ENCODE measurements at places on chromosomes 2 and 18.

- no peak for DNase-seq
These were observed 12.2 kb downstream of the ARPC2 start for GRCh38 chr2:218229239-218229638.

DNA sequence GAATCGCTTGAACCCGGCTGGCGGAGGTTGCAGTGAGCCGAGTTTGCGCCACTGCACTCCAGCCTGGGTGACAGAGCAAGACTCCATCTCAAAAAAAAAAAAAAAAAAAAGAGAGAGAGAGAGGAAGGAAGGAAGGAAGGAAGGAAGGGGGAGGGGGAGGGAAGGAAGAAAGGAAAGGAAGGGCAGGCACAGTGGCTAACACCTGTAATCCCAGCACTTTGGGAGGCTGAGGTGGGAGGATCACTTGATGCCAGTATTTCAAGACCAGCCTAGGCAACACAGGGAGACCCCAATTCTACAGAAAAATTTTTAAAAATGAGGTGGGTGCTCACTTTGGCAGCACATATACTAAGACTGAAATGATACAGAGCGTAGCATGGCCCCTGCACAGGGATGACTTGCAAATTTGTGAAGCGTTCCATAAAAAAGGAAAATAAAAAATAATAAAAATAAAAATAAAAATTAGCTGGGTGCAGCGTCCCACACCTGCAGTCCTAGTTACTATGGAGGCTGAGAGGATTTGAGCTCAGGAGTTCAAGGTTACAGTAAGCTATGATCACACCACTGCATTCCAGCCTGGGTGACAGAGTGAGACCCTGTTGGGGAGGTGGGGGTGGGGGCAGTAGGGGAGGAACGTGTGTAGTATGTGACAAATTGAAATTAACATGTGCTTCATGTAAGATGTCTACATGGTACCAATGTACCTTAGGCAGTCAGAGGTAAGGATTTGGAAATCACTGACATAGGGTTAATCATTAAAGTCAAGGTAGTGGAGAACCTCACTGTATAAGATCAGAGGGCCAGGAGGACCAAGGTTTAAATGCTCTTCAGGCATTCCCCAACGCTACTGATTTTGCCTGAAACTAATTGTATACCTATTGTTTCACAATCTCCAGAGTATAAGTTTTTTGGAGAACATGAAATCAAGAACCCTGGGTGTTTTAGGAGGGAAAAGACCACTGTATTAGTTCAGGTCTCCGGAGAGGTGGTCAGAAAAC, 1.4 kb downstream of the WDCP start:
- DNase-seq, result no peak

DNA sequence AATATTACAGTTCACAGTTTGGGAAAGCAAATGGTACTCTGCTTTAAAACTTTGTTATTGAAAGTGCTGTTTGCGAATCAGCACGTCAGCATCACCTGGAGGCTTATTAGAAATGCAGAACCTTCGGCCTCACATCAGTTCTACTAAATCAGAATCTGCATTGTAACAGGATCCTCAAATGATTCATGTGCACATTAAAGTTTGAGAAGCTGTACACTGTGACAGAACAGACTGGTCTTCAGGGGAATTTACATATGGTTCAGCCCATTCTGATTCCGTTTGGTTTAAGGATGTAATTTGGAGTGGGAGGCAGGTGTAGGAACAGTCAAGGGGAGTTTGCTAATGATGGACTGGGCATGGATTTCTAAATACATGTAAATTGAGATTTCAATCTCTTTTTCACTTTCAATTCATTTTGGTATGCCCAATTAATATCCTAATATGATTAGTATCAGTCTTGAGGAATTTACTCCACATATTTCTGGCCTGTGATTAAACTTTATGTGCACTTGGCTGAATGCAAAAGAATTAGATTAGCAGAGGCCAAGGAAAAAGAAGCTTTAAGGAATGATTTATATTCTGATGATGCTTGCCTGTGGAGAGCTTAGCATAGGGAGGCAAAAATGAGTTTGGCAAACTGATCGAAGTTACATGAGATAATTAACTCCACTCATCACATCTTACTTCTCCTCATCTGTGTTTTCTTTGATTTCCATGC, 248.8 kb downstream of the XIRP2 start:
- no peak for DNase-seq

DNA sequence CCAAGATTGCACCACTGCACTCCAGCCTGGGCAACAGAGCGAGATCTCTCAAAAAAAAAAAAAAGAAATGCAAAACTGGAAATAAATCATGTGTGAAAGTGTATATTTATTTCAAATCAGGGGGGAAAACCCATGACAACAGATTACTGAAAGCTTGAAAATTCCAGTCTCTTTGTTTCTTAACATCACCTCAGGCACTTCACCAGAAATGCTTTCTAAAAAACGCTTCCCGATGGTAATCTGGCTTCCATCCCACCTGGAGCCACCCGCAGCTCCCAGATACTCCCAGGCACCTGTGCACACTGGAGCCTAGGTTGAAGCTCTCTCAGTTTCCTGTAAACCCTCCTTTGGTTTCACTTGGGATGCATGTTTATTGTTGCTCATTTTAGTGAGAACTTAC, 7.2 kb upstream of the ITGB6 start:
- DNase-seq, result no peak

DNA sequence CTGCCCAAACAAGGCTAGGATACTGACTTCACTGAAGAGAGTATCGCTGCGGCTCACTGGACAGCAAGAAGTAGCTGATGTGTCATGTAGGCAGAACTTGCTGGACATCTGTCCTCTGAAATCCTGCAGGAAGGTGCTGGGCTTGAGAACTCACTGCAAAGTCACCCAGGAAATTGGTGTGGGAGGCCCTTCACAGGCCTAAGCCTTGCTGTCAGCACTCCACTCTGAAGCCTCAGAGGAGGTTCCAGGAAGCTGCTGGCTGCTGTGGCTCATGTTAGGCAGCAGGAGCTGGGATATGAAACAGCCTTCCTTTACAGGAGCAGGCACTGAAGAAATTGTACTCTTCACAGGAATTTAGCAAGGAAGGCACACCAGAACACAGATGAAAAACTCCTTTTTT, 88.3 kb upstream of the CCDC68 start:
- DNase-seq, result no peak

- DNase-seq, result no peak
These were observed 177.4 kb downstream of the ASXL3 start for GRCh38 chr18:33755391-33755790.

- no peak for DNase-seq
These were observed 50.2 kb downstream of the ACVR1 start for GRCh38 chr2:157825885-157826284.

DNA sequence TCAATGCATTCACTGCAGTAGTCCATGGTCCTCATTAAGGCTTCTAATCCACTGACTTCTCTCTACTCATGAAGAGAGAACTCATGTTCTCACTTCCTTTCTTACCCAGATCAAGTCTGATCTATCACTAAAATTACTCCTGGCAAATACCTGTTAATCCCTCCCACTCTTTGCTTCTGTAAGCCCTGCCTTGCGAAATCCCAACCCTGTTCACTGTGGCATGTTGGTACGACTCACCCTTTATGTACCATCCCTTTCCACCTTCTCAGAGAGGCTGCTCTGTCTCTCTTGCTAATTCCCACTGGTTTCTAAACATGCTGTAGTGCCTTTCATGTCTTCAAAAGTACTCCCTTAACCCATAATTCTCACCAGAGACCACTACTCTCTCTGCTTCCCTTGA, 272.2 kb upstream of the ACVR2A start:
- no peak for DNase-seq

DNA sequence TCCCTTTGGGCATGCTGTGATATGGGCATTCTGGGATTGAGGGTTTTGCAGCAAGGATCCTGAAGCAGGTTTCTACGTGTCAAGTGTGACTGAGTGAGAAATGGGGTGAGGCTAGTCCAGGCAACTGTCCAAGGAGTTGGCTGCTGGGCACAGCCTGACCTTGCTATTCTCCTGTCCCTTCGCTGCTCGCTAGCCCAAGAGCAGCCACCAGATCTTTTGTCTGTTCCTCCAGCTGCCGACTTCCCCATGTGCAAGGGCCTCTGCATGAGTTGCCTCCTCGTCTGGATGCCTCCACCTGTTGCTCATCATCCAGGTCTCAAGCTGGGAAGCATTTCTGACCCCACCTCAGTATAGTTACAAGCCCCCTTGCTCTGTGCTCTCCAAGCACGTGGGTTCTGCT, 71.1 kb downstream of the DYSF start:
- DNase-seq, result no peak

DNA sequence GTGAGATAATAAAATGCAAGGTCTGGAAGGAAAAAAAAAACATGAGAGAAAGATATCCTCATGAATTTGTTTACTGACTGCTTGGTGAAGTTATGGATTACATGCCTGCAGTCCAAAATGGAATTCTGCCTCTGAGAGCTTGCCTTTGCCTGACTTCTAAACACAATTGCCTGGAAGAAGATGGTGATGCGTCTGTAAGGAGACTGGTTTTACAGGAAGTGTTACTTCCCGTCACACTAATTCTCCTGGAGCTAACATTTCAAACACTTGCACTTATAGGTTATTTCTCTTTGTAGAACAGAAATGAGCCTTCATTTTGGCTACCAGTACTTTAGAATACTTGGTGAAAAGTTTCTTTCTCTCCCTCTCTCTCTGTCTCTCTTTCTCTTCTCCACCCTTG, 884.3 kb downstream of the TSN start:
- no peak for DNase-seq

GRCh38 chr2:120605231-120605935, 130.3 kb upstream of the GLI2 start:
- DNase-seq, result no peak

DNA sequence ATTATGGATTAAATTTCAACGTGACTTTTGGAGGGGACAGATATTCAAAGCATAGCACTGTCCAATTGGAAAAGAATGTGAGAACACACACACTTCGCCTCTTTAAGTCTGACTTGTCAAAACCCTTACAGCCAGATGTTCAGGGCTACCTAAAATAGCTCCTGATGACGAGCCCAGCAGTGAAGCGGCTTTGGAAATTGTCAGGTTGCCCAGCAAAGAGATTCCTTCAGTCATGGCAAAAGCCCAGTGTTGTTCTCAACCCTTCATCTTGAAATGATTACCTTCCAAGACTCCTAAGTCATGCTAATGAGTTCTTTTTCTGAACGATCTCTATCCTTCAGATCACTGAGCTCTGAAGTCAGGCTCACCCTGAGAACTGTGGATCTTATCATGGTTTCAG, 436.6 kb downstream of the LRATD1 start:
- no peak for DNase-seq

DNA sequence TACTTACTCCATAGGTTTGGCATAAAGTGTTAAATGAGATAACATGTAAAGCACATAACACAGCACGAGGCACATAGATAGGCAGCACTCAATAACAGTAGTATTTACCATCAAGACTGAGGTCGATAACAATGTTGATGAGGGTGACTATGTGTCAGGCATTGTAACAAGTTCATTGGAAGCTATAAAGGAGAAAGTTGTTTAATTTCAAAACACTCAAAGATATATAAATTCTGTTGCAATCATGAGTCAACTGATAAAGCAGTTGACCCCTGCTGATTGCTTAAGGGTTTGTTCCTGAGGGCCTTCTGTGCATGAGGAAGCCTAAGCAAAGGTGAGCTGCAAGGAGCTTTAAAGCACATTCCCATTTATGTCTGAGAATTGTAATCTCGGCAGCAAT, 760.5 kb downstream of the SATB2 start:
- no peak for DNase-seq

- DNase-seq, result no peak
These were observed 159.4 kb downstream of the DIS3L2 start for GRCh38 chr2:232120911-232121310.

GRCh38 chr2:38353402-38353801, 23.7 kb downstream of the ATL2 start:
- DNase-seq, result no peak

DNA sequence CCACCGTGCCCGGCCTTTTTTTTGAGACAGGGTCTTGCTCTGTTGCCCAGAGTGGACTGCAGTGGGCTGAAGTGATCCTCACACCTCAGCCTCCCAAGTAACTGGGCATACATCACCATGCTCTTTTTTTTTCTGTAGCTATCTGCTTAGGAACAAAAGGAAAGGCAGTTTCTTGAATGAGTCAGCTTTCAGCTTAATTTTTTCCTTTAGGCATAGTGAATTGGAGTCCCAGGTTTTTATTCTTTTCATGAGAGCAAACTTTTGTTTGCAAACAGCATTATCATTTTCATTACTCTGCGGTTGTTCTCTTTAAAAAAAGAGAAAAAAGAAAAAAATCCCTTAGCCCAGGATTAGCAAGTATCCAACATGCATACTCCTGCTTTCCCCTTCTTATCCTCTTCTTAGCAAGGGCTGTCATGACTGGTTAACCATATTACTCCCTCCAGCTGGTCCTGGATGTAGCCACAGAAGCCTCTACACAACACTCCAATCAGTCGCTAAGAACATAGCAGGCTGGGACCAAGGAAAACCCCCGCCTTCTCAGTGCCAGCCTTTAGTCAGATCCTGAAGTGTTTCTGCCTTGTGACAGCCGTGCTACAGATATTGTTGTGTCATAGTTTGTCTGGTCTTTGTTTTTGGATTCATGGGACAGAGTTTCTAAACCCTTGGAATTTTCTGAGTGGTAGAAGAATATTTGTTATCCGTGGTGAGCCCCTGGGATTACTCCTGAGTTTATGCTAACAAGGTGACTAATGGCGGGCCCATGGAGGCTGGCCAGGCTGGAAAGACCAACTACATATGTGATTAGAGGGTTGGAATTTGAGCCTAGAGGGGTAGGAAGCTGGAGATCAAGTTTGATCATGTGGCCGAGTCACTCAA, 23.3 kb upstream of the ST3GAL5 start:
- no peak for DNase-seq

DNA sequence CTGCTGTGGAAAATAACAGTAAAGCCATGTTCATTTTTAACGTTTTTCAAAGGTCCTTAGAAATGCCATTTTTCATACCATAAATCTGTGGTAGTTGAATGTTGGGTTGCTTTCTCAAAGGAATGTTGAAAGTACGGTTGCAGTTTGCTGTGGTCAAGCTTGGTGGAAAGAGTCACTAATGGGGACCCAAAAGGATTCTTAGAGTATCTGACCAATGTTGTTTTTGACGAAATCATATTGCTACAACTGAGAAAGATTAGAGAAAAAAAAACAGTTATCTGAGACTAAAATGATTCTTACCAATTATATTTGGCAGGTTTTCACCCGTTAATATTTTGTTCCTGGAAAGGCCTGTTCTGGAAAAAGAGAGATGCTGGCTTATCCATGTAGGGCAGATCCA, 439.5 kb upstream of the ETAA1 start:
- no peak for DNase-seq

GRCh38 chr2:151083856-151084795, 177.5 kb downstream of the RBM43 start:
- DNase-seq, result no peak

GRCh38 chr2:217085543-217085942, 225.7 kb upstream of the TNP1 start:
- no peak for DNase-seq

All from thymus (tissue), 14 donors.